ENCODE measurements at places on chromosomes 2 and 18.

DNA sequence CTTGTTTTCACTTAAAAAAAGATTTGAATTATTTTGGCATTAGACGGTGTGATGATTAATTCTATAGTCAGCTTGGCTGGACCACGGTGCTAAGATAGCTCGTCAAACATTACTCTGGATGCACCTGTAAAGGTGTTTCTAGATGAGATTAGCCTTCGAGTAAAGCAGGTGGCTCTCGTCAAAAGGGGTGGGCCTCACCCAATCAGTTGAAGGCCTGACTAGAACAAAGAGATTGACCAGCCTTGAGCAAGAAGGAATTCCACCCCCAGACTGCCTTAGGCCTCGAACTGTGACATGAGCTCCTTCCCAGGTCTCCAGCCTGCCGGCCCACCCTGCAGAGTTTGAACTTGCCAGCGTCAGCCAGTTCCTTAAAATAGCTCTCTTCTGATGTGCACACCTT lies 73.4 kb downstream of the TWIST2 start:
- no peak for DNase-seq

DNA sequence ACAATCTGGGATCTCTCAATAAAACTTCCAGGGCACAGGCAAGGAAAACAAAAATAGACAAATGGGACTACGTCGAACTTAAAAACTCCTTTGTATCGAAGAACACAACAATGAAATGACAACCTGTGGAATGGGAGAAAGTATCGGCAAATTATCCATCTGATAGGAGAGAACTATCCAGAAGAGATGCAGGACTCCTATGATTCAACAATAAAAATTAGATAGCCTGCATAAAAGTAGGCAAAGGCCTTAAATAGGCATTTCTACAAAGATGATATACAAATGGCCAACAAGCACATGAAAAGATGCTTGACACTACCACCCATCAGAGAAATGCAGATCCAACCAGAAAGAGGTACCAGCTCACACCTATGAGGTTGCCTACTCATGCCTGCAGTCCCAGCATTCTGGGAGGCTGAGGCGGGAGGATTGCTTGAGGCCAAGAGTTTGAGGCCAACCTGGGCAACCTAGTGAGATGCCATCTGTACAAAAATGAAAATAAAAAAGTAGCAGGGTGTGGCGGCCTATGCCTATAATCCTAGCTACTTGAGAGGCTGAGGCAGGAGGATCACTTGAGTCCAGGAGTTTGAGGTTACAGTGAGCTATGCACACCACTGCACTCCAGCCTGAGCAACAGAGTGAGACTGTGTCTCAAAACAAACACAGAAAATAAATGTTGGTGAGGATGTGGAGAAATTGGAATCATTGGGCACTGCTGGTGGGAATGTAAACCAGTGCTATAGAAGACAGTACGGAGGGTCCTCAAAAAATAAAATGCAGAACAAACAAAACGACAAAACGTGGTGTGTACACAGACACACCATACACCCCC lies 21.6 kb downstream of the TWIST2 start:
- DNase-seq: no peak

DNA sequence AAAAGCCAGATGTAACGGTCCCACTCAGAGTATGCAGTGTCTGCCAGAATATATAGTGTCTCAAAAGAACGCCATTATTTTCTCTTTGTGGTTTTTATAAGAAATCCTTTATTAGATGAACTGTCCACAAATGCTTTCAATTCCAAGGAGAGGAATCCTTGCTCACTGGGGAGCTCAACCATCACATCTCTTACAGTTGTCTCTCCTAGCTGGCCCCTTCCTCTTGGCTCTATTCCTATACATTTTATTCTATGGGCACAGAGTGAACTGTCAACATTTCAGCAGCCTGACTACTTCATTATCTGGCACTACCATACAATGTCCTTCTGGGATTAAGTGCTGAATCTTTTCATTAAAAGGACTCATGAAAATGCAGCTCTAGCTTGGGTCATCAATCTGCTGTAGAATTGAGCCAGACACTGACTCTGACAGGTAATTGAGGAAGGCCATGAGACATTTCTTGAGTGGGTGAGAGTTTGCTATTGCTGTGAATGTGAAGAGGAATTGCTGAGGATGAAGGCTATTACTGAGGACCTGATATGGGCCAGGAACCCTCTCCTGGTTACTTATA lies 96.5 kb upstream of the THOC1 start:
- DNase-seq: no peak

DNA sequence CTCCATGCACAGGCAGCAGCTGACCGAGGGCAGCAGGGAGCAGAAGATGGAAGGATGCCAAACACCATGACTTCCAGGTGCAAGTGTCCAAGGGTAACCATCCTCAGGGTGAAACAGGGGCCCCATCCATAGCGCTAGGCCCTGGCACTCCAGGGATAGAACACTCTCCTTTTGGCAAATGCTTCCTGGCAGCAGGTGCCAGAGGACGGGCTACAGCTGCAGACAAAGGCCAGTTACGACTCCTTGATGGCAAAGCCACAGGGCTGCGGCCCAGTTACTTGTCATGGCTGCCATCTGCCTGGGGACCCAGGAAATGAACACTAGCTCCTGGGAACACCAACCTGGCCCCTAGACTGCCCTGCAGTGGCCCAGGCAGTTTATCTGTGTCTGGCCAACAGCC lies 178.8 kb downstream of the TMEM163 start:
- DNase-seq: no peak

DNA sequence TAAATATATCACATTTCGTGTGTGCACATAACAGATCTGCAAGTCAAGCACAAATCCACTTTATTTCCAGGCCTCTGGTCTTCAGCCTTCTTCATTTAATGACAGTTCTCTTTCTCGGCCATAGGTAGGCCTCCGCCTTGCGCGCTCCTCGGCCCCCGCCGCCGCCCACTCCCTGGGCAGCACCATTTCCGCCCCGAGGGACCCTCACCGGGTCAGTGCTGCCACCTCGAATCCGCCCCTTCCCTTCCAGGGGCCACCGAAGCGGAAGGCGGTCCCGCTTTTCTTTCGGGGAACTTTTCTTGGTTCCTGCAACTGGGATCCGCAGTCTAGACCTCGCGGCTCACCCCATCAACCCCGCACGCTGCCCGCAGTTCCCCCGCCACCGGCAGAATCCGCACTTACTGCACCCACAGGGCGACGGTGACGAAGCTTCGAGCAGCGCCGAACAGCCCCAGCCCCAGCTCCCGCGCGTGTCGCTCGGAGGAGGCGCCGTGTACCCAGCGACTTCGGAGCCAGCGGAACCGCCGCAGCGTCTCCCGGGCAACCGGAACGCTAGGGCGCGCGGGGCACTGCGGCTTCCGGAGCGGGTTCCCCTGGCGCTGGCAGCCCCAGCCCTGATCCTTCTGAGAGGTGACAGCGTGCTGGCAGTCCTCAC lies at the start of gene CDKL4:
CDKL4 (minus strand) TSS at position 502 of the 655 bp plus-strand sequence.
- DNase-seq: no peak
